ENCODE measurements at places on chromosomes 6 and 20. TPM values are rescaled to one million over a fixed set of nuclear protein-coding genes. Genes with fewer than 3 reads are reported as not detected.

The HEY2 gene
- not detected for total RNA-seq

The TRIM26 gene
- total RNA-seq: 73.2 TPM

GRCh38 chr6:125959041-125959440 lies 2.5 kb downstream of the HINT3 start:
- no peak for DNase-seq

- DNase-seq: peak; percentile 87
Observed at GRCh38 chr6:158853072-158853879, 34.1 kb upstream of the EZR start.

GRCh38 chr6:32623693-32624092 lies 13.5 kb upstream of the HLA-DQA1 start:
- DNase-seq: peak; percentile 78

All from B cell (primary cell).